ENCODE measurements at places on chromosomes 12 and 14.

DNA sequence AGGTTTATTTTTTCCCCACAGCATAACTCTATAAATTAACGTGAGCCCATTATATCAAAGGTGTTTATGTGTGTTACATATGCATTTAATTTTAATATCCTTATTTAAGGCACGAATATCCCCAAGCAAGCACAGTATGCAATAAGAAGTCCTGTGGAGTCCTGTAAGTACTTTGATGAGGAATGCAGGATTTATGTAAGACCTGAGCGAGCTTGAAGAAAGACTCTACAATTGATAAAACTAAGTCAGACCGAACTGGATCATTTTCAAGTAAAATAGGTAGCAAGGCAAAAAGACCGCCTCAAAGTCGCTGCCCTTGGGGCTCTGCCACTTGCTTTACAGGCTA is 755 bp downstream of the SLC25A21 start:
- no peak for DNase-seq

DNA sequence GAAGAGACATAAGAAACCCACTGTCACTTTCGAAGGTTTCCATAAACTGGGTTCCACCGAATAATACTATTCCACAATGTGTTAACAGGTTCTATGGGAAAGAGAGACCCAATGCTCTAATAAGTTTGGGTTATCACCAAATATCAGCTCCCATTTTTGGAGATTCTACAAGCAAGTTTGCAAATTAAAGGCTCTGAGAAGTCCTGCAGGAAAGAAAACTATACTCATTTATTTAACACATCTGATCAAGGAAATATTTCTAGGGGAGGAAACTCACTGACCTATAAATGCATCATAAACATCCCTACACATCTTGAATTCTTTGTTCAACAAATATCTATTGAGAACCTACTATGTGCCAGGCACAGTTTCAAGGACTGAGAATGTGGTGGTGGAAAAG is 161.4 kb downstream of the KSR2 start:
- DNase-seq = no peak

- no peak for DNase-seq
Observed at GRCh38 chr12:111359231-111359913, 9.5 kb downstream of the PHETA1 start.

- DNase-seq = peak; percentile 19
Observed at GRCh38 chr14:78254911-78255461, 84.8 kb downstream of the NRXN3 start.

DNA sequence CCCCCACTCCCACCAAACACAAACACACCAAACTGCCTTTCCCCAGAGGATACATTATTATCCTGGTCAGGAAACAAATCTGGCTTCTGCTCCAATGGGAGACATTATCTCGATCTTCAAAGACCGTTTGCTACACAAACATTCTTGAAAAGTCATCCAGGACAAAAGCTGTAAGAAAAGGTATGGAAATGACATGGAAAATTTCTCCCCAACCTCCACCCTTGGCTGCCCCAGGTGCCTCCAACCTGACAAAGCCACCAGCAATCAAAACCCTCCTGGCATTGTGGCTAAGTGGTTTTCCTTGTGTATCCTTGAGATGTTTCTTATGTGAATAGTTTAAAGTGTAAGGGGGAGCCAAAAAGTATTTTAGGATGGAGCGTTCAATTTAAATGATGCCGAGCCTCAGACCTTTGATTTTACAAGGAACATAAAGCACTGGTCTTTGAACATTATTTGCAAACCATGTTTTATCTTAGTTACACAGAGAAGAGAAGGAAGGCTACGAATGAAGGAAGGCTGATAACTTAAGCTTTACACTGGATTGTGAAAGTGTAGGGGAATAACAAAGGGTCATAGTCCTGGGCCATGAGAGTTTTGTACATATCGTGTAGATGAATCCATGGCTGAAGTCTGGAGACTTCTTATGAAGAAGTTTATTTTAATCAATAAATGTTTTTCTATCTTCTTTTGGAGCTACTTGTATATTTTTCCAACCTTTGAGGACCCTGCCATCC is 418.9 kb upstream of the TMTC1 start:
- DNase-seq = no peak

DNA sequence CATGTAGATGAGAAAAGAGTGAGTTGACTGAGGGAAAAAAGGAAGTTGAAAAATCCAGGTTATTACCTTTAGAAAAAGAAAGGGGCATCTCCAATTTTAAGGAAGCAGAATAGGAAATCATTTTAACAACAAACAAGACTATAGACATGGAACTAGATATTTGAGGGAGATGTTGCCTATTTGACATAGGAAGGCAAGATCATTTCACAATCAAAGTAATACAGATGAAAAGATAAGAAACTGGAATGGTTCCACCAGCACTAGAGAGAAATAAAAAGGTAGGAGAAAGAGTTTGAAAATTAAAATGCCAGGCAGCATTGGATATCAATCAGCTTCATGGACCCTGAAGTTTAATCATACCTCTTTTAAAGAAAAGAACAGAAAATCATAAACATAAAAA is 881.0 kb upstream of the MGAT4C start:
- no peak for DNase-seq

GRCh38 chr14:37195327-37195726 is 2.4 kb upstream of the MIPOL1 start:
- DNase-seq = no peak

DNA sequence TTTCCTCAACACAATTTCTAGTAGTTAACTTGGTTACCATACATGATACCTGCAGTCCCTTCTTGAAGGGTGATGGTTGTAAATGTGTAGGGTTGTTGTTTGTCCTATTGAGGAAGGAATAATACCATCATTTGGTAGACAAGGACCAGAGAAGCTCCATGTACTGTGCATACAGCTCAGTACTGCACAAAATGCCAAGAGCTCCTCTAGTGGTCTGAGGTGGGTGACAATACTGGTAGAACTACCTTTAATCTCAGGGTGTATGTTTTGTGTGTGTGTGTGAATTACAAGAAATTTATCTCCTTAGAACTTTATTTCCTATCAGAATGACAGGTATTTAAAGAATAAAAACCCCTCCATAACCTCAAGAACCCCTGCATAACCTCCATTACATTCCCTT is 575.3 kb downstream of the TMTC2 start:
- peak; percentile 57 for DNase-seq
